Stimulated activated CD4-positive, alpha-beta T cell treated with anti-CD3 and anti-CD28 coated beads, TNF-alpha, amount 100 ng/mL, for 48 hours (primary cell): ENCODE measurements at places on chromosomes 11 and 22.

DNA sequence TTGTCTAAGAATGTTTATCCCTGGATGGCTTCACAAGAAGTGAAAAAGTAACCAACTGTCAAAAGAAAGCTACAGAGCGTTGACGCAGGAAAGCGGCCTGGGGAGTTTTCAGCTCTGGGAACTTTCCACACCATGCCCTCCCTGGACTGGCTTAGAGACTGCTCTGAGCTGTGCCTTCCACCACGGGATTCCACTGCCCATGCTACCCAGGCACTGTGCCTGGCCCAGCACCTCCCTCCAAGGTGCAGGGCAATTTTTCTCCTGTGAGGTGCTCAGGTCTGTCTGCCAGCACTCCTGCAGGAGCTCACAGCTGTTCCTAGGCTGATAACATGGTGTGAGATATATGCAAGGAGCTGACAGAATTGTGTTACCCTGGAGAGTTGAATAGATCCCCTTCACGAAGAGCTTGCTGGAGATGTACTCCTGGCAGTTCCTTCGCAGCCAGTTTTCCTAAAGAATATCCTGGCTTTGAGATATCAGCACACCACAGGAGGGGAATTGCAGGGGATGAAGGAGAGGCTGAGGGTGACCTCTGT is 258.3 kb upstream of the B3GAT1 start:
- no peak for DNase-seq

- no peak for DNase-seq
Observed at GRCh38 chr11:59212222-59212621, 505 bp downstream of the MPEG1 start.

- DNase-seq = no peak
Observed at GRCh38 chr22:20829491-20830134, 29.0 kb downstream of the PI4KA start.

- DNase-seq = no peak
Observed at GRCh38 chr11:84719935-84720577, 907.1 kb downstream of the DLG2 start.

DNA sequence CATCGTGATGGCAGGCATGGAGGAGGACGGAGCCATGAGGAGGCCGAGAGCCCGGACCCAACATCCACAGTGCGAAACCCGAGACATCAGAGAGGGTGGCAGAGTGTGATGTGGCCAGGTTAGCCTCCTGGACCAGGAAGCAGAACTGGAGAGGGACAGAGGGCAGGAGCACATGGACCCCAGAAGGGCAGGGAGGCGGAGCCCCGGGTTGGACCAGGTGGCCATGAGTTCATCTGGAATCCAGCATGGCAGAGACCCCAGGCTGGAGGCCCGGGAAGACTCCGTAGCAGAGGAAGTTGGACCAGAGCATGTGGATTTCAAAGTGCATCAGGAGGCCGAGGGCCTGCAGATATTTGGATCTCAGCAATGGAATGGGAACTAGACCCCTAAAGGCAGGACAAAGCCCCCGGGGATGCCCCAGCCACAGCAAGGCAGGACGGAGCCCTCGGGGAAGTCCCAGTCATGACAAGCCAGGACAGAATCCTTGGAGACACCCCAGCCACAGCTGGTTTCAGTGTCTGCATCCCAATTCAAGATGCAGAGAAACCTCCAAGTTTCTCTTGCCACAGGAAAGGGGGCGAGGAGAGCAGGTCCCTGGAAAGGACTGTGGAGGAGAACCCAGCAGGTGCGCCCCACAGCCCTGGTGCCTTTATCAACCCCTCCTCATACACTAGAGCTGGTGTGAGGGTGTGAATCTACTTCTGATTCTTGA is 1393.4 kb downstream of the BRD1 start:
- DNase-seq = no peak

DNA sequence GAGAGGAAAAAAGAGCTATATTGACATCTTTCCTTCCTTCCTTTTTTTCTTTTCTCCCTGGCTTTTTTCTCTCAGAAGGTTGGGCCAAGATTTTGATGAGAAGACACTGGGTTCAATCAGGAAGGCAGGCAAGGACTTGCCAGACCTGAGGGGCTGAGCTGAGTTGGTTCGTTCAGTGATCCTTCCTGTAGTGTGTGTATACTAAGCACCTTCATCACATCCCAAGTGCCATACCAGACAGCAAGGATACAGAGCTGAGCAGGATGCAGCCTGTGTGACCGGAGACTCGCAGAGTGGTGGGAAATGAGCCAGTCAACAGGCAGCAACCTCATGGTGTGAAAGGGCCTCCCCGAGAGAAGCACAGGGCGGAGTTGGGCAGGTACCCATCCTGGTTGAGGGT is 95.5 kb downstream of the SPON1 start:
- DNase-seq = no peak

- no peak for DNase-seq
Observed at GRCh38 chr22:32994898-32995297, 63.3 kb downstream of the SYN3 start.

DNA sequence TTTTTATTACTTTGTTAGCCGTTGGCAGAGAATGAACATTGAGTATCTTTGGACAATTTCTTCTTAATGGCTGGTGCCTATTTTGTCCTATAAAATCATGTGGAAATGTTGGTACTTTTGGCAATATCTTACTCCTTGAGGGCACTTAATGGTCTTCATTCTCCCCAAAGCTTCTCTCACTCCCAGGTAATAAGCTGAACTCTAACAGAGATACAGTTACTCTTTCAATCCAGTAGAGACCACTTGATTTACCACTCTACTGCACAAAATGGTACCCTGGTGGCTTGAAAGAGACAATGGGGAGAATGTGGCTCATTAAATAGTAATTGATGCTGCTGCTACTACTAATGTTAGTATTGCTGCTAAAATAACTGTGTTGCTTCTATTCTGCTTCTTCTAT is 53.0 kb downstream of the MAML2 start:
- DNase-seq = no peak

DNA sequence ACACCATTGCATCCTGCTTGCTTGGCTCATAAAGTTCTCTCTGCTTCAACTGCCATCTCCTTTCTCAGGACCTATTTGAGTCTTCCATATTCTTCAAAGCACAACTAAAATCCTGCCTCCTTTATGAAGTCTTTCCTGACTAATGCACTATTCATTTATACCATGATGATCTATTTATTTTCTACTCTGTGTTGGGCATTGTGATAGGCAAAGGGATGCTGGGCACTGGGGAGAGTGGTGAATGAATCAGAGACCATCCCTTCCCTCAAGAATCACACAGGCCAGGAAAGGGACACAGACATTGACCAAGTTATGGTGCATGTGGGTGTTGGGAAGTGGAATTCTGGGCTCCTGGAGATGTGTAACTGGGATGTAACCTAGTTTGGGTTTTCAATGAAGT is 86.9 kb downstream of the CACNG2 start:
- DNase-seq = no peak

DNA sequence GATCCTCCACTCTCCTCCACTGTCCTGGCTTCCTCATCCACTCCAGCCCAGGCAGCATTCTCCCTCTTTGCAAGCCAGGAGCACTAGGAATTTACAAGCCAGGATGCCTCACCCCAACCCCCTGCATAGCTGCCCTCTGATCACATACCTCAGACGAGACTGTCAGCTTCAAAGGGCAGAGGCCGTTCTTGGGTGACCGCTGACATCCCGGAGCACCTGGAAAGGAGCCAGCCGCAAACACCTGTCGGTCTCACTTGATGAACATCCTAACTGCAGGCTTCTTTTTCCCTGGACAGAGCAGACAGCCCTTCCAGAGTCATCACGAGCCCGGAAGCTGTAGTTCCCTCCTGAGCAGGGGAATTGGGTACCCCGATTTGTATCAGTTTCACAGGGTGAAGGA is 451.3 kb upstream of the B3GAT1 start:
- no peak for DNase-seq

DNA sequence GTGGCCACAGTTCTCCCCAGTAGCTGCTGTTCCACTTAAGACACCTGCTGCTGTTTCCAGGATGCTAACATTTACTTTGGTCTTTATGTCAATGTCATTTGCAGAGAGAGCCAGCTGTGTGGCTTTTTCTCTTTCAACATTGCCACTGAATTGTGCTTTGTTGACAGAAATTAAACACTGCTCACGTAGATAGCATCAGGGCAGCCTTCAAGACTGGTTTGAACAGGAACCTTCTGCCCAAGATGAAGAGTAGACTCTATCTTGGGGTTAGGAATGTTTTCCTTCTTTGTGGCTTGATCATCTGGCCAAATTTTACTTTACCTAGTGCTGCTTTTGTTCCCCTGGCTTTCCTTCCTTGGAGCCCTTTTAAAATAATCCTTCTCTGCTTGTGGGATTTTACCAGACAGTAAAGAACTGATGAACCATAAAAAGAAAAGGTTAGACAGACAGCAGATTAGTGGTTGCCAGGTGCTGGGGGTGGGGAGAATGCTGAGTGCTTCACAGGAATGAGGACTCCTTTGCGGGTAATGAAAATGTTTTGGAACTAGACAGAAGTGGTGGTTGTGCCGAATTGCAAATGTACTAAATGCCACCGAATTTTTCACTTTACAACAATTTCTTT is 22.7 kb upstream of the XBP1 start:
- DNase-seq = no peak

- DNase-seq = no peak
Observed at GRCh38 chr11:6736495-6737121, 35.2 kb downstream of the OR2AG2 start.

GRCh38 chr22:49749885-49750510 is 77.7 kb downstream of the BRD1 start:
- no peak for DNase-seq

DNA sequence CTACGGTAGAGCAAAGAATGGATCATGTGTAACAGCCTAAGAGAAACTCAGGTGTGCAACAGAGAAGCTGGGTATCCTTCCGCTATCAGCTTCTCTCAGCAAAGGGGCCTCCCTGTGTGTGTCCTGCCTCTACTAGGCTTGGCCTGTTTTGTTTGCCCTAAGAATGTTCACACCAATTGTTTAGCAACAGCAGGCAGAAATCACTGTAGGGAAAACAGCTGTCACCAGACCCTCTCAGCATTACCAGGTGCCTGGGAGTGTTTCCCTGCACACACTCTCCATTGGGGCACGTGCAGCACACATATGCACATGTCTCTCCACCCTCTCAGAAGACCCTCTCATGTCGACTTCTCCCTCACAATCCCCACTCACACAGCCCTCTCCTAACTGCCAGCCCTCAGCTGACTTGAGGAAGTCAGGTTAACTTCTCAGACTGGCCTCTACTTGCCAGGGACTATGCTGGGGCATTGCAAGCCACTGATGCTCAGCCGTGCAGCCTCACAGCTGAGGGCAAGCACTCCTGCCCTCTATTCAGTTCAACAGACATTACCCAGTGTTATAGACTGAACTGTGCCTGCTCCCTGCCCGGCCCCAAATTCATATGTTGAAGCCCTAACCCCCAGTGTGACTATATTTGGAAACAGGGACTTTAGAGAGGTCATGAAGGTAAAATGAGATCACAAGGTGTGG is 97.6 kb downstream of the TRIM29 start:
- DNase-seq = no peak

DNA sequence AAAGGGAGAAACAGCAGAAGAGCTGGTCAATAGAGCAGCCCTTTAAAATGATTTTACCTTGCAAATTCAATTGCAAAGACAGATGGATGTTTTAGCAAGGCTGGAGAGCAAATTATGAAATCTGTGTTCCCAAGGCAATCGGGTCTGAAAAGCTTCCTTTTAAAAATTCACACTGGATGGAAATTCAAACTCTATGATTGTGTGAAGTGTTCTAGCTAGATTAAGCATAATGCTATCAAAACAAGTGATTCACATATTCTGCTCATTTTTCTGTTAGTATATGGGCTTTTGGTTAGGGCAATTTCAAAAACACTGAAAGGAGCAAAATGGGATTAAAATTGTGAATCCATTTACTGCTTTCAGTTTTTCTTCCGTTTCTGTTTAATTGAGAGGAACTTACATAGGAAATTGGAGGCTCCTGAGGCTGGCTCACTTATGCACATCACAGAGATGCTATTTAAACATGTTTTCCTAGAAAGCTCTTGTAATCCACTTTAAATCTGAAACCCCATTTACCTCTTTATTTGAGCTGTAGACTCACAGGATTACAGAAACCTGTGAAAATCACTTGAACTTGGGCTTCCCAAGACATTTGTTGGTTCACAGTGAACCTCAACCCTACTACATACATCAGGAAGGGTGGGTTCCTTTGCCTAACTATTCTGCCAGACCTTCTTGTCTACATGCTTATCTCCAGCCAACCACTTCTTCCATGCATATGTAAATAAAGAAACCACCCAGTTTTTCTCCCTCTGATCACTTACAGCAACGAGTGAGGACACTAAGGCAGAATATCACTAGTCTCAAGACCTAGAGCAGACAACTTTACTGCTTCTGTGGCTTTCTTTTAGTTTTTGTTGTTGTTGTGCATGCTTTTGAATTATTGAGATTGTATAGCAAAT is 201.9 kb upstream of the PITPNB start:
- DNase-seq = no peak

DNA sequence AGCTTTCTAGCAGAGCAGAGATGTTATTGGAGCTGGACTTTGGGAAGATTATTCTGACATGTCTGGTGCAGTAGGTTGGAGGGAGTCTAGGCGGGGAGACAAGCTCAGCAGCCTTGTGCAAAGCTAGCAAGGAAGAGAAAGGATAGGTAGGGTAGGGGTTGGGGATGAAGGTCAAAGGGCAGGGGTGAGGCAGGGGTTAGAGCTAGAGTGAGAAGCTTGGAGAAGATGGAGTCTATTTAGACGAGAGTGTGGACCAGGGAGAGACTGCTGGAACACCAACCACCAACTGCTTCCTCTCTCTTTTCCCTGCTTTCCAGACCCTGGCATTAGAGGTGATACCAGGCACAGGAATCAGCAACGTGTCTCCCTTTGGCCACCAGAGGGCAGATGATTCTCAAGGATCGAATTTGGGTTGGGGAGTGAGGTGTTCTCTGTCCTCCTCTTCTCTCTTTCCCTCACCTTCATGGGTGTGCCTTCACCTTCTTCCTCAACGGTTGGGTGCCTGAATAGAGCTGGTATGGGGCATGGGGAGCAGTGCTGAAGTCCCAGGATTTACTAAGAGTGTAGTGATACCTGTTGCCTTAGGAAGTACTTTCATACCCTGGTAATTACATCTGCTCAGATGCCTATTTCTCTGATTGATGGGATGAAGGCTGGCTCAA is 1.8 kb upstream of the MARK2 start:
- DNase-seq = no peak

GRCh38 chr11:83157594-83158356 is 844 bp downstream of the PCF11 start:
- no peak for DNase-seq

DNA sequence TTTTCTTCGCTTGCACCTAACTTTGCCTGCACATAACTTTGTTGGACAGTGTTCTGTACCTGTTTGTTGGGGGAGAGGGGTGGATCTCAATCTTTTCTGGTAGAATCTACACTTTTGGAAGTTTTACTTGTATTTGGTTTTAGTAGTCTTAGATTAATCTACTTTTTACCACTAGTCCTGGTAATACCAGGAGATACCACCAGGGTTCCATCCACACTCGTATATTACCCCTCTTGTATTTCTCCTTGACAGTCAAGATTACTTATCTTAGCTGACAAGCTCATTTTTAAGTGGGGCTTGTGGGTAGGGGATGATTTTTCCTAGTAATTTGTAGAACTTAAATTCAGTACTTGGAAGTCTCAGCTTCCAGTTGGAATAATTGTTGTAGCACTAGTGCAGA is 37.3 kb upstream of the TECTA start:
- DNase-seq = no peak

GRCh38 chr22:38879108-38879729 is 7.2 kb upstream of the CBX6 start:
- DNase-seq = no peak

GRCh38 chr11:95586661-95587060 is 202.9 kb downstream of the FAM76B start:
- no peak for DNase-seq

- DNase-seq = no peak
Observed at GRCh38 chr22:37797874-37798500, 9.7 kb upstream of the GCAT start.
